ENCODE measurements at places on chromosomes 12 and 14. TPM values are rescaled to one million over a fixed set of nuclear protein-coding genes. Genes with fewer than 3 reads are reported as not detected.

- H3K27me3 ChIP-seq, result no peaks in the 10 kb centered on the region
- peak overlapping the region; percentile 17 for H3K4me3 ChIP-seq
- H3K27ac ChIP-seq, result peak overlapping the region; percentile 69
- no peaks in the 10 kb centered on the region for H3K36me3 ChIP-seq
- H3K4me1 ChIP-seq, result peaks cover 50% of the 10 kb centered on the region
Measured at GRCh38 chr12:15556411-15557102, 232.6 kb downstream of the EPS8 start.

DNA sequence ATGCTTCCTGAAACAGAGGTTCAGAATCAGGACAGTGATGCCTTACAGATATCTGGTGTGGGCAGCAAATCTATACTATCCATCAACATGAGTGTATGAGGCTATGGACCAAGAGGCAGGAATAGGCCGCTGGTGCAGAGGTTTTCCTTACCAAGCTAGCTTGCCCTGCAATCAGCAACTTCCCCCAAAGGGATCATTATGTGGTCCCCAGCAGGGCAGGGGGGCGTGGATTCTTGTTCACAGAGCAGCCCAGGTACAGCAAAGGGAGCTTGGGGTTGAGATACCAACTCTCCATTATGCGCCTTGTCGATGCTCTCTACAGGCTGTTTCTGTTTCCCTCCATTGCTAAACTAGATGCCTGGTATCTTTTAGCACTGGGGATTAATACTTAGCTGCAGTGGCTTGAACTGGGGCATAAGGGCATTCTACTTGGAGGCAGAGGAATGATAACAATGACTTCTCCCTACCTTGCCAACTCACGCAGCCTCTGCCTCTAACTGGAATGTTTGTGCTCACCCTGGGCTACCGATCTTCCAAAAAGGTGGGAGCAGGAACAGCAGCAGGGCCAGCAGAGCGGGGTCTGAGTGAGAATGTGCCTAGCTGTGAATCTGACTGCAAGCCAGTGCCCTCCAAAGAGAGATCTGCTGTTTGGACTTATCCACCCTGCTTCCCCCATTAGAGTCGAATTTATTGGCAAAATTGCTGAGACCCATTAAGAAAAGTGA lies 10.3 kb upstream of the KRT1 start:
- H3K27me3 ChIP-seq, result peaks cover 75% of the 10 kb centered on the region
- no peaks in the 10 kb centered on the region for H3K36me3 ChIP-seq
- H3K4me3 ChIP-seq, result peak overlapping the region; percentile 43
- H3K4me1 ChIP-seq, result peaks cover 9% of the 10 kb centered on the region
- DNase-seq, result no peak

DNA sequence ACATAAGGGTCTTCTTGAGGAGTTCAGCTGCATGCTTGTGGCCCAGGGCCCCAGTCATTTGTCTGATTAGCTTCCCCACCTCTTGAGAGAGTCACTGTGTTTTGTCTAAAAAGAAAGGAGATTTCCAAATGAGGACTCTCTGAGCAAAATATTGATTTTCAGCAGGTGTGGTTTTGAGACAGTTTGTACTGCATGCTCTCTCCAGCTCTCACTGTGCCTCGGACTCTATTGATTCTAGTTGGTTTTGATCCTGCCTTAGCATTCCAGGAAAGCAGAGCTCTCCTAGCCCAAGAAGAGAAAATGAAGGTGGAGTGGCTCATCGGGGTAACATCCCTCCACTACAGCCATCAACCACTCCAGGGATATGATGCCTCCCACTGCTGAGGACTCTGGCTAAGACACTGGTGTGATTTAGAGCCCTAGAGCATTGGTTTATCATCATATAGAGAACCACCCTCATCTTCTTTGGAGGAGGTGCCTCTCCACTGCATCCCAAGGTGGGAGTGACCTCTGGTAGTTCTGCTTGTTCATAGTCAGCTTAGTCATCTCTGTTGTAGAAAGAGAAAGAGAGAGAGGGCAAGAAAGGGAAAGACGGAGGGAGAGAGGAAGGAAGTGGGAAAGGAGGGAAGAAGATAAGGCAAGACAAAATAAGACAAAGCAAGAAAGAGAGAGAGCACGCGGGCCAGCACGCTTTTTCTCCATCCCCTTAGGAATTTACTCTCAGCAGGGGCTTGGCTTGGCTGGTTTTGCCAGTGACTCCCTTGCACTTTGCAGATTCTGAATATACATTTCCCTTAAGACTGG lies 365.6 kb downstream of the DPF3 start:
- peaks cover 25% of the 10 kb centered on the region for H3K4me1 ChIP-seq
- no peak overlapping the region for H3K4me3 ChIP-seq
- H3K36me3 ChIP-seq, result peaks cover 4% of the 10 kb centered on the region
- H3K27me3 ChIP-seq, result no peaks in the 10 kb centered on the region

DNA sequence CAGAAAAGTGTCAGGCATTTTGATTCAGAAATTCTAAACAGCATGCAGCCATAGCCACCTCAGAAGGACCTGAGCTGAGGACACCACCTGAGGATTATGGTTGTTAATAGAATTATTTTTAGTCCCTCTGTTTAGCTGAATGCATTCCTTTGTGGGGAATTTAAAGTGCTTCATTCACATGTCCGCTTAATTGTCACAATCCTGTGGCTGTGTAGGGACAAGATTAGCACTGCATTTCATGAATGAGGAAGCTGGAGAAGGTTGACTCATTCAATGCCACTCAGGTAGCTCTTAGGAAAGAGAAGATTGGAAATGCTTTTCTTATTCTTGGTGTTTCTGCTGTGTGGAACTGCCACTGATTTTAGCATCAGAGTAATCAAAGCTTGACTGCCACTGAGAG lies 42.0 kb upstream of the KRR1 start:
- peaks cover 36% of the 10 kb centered on the region for H3K4me1 ChIP-seq
- no peak overlapping the region for H3K4me3 ChIP-seq
- H3K27me3 ChIP-seq, result no peaks in the 10 kb centered on the region

DNA sequence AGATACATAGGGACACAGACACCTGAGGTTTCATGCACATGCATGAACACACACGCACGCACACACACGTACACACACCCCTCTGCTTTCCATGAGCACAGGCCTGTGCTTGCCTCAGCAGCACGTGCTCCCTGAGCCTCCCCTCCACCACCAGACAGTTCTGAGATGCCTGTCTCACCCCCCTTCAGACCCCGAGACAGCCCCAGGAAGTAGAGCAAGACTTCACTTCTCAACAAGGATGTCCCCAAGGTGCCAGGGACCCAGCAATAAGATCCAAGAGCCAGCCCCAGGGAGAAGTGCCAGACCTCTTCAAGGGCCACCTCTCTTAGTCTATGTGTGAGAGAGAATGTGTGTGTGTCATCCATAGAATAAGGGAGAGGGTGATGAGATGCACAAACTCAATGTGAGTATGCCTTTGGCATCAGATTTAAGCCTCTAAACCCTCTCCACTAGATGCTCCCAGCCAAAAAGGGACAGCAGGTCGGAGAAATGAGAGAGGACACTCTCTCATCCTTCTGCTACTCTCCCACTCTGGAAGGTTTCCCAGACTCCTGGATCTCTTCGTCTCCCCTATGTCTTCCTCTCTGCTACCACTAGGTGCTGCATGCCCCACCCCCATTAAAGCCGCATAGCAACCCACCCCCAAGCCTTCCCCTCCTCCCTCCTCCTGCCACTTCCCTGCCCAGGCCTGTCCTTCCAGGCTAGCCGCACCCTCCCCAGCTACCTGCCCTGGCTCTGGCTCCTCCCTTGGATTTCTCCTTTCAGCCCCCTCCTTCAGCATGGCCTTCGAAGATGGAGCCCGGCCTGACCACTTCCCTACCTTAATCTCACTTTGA lies 7.7 kb downstream of the RARG start:
- H3K27me3 ChIP-seq, result no peaks in the 10 kb centered on the region
- H3K4me3 ChIP-seq, result no peak overlapping the region
- H3K27ac ChIP-seq, result peak overlapping the region; percentile 84
- peaks cover 2% of the 10 kb centered on the region for H3K36me3 ChIP-seq
- H3K4me1 ChIP-seq, result peaks cover 53% of the 10 kb centered on the region

DNA sequence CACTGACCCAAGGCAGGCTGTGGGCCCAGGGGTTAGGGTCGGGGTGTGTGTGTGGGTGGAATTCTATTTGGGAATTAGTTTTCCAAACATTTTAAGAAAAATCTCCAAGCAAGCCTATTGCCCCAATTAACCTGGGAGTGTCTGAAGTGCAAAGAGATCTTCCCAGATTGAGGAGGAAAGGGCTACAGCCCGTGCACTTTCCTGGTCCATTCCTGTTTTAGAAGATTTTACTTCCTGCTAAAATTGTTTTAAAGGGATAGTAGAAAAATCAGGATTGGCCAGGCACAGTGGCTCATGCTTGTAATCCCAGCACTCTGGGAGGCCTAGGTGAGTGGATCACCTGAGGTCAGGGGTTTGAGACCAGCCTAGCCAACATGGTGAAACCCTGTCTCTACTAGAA lies 5.3 kb downstream of the DCTN2 start:
- DNase-seq, result no peak
- peaks cover 11% of the 10 kb centered on the region for H3K36me3 ChIP-seq

The ST8SIA1 gene
- total RNA-seq, result 0.15 TPM

GRCh38 chr14:82414853-82415539 lies 881.3 kb upstream of the SEL1L start:
- H3K4me1 ChIP-seq, result no peaks in the 10 kb centered on the region
- no peaks in the 10 kb centered on the region for H3K36me3 ChIP-seq
- no peak overlapping the region for H3K27ac ChIP-seq
- DNase-seq, result no peak
- H3K4me3 ChIP-seq, result no peak overlapping the region

The TRHDE gene
- 0.87 TPM for total RNA-seq

GRCh38 chr14:30855345-30856037 lies 18.9 kb upstream of the COCH start:
- H3K4me3 ChIP-seq, result no peak overlapping the region
- no peaks in the 10 kb centered on the region for H3K4me1 ChIP-seq
- peaks cover 6% of the 10 kb centered on the region for H3K27me3 ChIP-seq
- no peak for DNase-seq
- H3K36me3 ChIP-seq, result no peaks in the 10 kb centered on the region
- no peak overlapping the region for H3K27ac ChIP-seq

DNA sequence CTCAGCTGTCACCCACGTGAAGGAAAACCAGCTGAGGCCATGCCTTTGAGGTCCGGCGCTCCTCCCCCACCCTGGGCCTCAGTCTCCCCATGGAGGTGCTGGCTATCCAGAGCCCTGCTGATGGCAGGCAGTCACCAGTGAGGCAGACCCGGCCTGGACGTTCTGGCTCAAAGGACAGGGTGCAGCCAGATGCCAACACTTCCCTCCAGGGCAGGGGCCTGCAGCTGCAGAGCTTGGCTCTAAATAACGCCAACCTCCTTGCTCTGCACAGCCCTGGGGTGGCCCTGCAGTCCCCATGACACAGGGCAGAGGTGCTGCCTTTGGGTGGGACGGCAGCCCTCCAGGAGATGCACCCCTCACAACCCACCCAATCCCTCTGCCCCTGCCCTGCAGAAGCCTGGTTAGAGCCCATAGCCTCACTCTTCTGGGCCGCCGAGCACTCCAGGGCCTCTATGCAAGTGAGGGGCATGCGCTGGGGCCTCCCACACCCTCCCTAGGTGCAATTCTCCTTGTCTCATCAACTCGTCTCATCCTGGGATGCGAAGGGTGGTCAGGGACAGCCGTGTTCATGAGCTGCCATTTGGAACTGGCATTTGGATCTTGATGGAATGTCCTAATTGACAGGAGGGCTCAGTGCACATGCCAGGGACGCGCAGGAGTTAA lies 30.4 kb downstream of the CCDC85C start:
- H3K4me1 ChIP-seq, result peaks cover 68% of the 10 kb centered on the region
- no peak overlapping the region for H3K4me3 ChIP-seq
- H3K27me3 ChIP-seq, result no peaks in the 10 kb centered on the region
- DNase-seq, result no peak
- H3K27ac ChIP-seq, result peak overlapping the region; percentile 94

The LTB4R gene
- 12.0 TPM for total RNA-seq

DNA sequence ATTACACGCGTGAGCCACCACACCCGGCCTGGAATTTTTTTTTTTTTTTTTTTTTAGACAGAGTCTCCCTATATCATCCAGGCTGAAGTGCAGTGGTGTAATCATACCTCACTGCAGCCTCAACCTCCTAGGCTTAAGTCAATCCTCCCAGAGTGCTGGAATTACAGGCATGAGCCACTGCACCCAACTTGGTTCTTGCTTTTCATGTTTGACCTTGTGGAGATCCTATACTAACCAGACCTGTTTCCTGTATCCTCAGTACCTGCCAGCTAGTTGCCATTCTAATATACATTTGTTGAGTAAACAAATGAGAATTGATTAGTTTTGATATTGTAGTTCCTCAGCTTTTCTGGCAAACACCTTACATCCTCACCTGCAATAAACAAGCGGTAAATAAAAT lies 3.2 kb upstream of the VSIG10 start:
- peaks cover 10% of the 10 kb centered on the region for H3K4me1 ChIP-seq
- DNase-seq, result no peak
- H3K27ac ChIP-seq, result no peak overlapping the region
- no peaks in the 10 kb centered on the region for H3K36me3 ChIP-seq

- H3K4me3 ChIP-seq, result no peak overlapping the region
- peaks cover 14% of the 10 kb centered on the region for H3K36me3 ChIP-seq
- peaks cover 19% of the 10 kb centered on the region for H3K4me1 ChIP-seq
- DNase-seq, result no peak
- H3K27me3 ChIP-seq, result peaks cover 3% of the 10 kb centered on the region
- peak overlapping the region; percentile 2 for H3K27ac ChIP-seq
Measured at GRCh38 chr14:69354383-69355153, 43.5 kb downstream of the ERH start.

The TXNDC16 gene
- total RNA-seq, result 6.4 TPM

- H3K4me1 ChIP-seq, result peaks cover 14% of the 10 kb centered on the region
- H3K36me3 ChIP-seq, result no peaks in the 10 kb centered on the region
- no peak overlapping the region for H3K4me3 ChIP-seq
- no peaks in the 10 kb centered on the region for H3K27me3 ChIP-seq
- no peak for DNase-seq
- H3K27ac ChIP-seq, result no peak overlapping the region
Measured at GRCh38 chr12:71461787-71462328, 22.3 kb downstream of the LGR5 start.

The ZDHHC22 gene
- 0.13 TPM for total RNA-seq

Data from chondrocyte (in vitro differentiated cells).